ENCODE measurements at places on chromosomes 16 and 17.

DNA sequence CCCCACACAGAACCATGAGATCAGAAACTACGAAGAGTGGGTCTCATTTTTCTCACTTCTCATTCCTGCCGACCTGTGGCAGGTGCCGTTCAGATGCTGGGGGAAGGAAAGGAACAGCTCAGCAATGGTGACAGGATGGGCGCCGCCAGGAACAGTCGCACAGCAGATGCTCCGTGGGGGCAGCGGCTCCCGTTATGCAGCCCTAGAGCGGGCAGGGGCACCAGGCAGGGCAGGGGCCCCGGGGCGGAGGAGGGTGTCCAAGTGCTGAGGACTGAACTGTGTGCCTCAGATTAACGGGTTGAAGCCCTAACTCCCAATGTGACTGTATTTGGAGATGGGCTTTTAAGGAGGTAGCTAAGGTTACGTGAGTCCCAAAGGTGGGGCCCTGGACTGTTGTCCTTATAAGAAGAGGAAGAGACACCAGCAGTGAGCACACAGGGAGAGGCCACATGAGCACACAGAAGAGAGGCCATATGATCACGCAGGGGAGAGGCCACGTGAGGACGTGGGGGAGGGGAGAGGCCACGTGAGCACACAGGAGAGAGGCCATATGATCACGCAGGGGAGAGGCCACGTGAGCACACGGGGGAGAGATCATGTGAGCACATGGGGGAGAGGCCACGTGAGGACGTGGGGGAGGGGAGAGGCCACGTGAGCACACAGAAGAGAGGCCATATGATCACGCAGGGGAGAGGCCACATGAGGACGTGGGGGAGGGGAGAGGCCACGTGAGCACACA is 95.7 kb upstream of the METRNL start:
- DNase-seq = peak; percentile 34

- DNase-seq = no peak
Measured at GRCh38 chr17:64401941-64402340, 11.3 kb upstream of the PECAM1 start.

GRCh38 chr16:67236563-67237395 is 9.8 kb downstream of the TMEM208 start:
- peak; percentile 93 for DNase-seq

DNA sequence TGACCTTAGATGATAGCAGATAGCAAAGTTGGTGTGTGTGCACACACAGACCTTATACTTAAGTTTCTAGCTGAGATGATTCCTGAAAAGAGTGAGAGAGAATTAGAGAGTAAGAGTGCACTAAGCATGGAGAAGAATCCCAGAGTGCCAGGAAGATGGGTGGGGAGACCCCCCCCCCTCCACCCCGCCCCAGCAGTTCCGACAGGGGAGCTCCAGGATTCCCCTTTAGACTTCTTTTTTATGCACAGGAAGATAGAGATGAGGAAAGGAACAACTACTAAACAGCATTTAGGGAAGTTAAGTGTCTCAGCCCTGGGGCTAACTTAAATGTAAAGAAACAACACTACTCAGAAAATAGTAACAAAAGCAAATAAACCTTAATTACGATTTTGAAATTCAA is 878.0 kb upstream of the GOT2 start:
- DNase-seq = no peak

- DNase-seq = no peak
Measured at GRCh38 chr16:50316848-50317630, 50.7 kb downstream of the ADCY7 start.

- DNase-seq = peak; percentile 32
Measured at GRCh38 chr17:49290690-49291359, 60.2 kb upstream of the PHOSPHO1 start.

DNA sequence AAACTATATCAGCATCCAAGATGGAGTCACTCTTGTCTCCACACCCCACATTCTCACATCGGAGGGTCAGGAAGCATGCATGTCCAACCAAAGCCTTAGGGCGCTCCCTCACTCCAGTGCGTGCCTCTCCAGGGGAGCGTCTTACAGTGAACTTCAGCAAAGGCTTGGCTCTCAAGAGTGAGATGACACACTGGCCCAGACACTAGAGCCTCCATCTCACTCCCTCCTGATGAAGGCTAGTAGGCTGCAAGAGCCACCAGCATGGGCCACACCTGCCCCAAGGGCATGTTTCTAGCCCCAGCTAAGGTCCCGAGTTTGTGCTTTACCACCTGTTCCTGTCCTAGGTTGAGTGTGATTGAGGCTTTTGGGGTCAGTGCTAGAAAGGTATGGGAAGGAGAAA is 40.5 kb downstream of the BEAN1 start:
- no peak for DNase-seq

DNA sequence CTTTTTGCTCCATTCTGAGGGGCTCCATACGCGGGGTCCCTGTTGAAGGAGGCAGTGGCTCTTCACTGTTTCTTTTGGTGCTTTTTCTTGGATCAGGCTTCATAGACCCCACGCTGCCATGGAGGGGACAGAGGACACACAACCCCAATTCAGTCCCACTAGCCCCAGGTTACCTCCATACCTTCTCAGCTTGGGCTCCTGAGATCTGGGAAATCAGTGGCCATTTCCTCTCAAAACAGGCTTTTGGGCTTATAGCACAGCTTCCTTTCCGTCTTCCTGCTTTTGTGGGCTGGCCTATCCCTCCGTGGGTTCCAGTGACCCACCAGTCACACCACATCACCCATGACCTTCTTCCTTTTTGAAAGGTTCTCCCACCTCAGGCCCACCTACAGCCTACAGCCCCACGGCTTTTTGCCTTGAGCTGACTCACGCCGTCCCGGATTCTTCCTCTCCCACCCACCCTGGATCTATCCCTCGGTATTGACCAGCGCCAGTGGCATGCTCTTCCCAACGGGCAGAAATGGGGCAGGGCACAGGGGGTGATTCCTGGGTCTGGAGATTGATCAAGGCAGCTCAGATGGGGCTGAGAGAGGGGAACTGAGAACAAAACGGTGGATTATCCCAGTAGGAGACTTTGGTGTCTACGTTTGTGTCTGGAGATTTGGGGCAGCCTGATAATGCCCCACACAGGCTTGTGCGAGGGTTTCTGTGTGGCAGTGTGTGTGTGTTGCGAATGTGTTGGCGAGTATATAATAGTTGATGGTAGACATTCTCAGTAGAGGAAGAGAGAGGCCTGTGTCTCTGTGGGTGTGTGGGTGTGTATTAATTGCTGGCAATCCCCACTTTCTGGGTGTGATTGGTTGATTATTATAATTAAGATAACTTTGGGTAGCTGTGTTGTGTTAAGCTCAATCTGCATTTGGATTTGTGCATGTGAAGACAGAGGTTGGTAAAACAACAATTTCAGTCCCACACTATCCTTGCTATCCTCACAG is 3.8 kb downstream of the TBX21 start:
- DNase-seq = no peak

- DNase-seq = no peak
Measured at GRCh38 chr16:30830072-30830417, 43.0 kb upstream of the ZNF629 start.

DNA sequence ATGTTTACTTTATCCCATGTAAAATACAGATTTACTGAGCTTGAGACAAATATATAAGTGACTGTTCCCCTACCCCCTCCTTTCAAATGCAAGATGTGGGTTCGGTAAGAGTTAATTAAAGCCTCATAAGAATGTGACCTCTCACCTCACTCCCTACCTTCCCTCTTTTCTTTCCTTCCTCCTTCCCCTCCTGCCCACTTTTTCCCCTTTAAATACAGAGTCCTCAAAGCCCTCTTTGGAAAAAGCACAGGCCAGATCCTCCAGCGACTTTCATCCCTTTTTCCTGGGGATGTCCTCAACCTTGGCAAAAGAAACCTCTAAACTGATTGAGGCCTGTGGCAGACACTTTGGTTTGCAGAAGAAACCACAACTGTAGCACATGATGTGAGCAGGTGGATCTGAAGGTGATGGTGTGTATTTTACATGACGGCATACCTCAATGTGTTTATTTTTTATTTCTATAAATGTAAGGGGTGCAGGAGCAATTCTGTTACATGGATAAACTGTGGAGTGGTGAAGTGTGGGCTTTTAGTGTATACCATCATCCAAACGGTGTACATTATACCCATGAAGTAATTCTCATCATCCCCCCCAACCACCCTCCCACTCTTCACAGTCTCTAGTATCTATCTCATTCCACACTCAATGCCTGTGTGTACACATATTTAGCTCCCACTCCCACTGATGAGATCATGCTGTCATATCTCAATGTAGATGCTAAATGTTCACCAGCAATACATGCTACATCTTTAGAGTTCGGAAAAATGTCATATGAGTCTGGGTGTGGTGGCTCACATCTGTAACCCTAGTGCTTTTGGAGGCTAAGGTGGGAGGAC is 77.7 kb downstream of the XYLT1 start:
- no peak for DNase-seq

DNA sequence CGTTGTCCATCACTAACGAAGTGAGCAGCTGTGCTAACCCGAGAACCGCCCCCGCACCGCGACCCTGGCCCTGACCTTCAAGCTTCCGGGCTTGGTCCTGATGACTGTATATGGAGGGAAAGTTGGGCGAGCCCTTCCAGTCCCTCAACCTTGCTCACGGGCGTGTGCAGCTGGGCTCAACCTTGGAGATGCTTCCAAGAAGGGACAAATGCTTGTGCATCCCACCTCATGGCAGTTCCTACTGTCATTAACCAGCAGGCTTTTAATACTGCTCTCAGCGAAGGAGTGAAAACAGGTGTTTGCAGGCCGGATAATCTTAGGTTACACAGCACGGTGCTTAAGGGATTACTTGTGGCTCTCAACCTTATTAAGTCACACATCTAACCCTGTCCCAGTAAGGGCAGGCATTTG is 33.5 kb downstream of the SRL start:
- DNase-seq = no peak

DNA sequence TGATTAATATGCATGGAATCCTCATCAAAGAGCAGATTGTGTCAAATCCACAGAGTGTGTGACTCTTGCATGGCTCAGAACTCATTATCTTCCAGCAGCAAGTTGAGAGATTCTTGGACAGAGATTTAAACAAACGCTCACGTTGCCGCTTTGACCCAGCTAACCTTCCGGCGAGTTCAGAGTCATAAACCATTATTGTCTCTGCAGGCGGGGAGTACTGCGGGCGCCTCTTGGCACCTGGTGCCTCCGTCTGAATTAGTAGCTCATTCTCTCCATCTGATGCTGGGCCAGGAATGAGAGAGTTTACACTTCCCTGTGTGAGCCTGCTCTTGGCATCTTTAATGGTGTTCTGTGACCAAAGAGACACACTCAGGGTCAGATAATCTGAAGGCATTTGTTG is 138.6 kb upstream of the WSCD1 start:
- DNase-seq = no peak

- no peak for DNase-seq
Measured at GRCh38 chr17:64260886-64261285, 2.2 kb downstream of the TEX2 start.

DNA sequence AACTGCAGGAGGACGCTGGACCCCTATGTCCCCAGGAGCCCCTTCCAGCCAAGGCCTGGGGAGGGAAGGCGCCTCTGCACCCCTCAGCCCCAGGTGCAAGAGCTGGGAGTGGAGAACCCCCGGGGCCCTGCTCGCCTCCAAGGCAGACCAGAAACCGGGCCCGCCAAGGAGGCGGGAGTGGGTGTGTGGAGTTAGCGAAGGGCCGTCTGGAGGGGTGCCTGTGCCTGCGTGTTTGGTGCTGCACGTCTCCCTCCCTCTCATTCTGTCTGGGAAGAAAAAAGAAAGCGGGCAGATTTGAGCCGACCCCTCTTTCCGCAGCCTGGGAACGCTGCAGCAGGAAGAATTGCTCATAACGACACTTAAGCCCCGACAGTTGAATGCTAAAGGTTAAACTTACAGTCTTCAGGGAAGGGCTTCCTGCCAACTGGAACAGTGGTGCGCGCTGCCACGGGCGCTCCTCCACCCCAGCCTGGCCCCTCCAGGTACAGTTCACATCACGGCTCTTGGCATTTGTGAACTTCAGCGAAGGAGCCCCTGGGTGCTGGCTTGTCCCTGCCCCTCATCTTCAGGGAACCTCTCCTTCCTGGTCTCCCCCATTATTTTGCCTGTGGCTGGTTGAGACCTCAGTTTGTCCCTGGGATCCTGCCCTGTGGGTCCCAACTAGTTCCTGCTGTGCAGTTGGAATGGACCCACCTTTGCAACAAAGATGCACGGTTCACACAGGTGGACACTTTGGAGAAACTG is 19.2 kb upstream of the ZFHX3 start:
- DNase-seq = no peak

GRCh38 chr17:61408151-61409041 is 8.8 kb downstream of the TBX2 start:
- DNase-seq = peak; percentile 64

DNA sequence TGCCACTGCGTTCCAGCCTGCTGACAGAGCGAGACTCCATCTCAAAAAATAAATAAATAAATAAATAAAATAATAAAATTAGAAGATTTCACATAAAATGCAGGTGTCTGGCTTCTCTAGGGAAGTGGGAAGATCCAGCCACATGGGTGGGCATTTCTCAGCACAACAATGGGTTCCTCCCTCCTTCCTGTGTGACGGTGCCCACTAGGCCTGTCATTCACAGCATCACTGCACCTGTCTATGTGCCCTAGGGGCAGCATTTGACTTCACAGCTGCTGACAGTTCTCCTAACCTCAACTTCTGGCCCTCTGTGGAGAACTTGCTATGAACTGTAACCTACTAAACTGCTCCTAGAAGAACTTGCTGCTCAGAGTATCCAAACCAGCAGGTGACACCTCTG is 3.0 kb downstream of the ABHD15 start:
- DNase-seq = no peak

- DNase-seq = no peak
Measured at GRCh38 chr16:54447576-54448440, 161.2 kb upstream of the IRX3 start.

- peak; percentile 76 for DNase-seq
Measured at GRCh38 chr17:49224198-49224996, 6.2 kb downstream of the PHOSPHO1 start.

- DNase-seq = no peak
Measured at GRCh38 chr17:82287013-82287867, 13.7 kb upstream of the CSNK1D start.

DNA sequence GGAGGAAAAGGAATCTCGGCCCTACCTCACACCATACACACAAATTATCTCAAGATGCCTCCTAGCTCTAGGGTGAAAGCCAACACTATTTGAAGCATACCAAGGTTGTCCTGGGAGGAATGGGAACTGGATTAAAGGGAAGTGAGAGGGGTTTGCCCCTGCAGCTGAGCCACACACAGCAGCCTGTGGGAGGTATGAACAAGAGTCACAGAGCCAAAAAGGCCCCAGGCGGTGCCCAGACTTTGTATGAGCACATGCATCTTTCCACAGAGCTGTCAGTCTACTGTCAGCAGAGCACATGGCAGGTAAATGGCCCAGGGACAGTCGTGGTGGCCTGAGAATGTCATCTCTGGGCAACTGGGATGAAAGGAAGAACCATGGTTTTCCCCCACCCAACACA is 31.0 kb upstream of the RCVRN start:
- no peak for DNase-seq
